ENCODE measurements at places on chromosomes 4 and X.

DNA sequence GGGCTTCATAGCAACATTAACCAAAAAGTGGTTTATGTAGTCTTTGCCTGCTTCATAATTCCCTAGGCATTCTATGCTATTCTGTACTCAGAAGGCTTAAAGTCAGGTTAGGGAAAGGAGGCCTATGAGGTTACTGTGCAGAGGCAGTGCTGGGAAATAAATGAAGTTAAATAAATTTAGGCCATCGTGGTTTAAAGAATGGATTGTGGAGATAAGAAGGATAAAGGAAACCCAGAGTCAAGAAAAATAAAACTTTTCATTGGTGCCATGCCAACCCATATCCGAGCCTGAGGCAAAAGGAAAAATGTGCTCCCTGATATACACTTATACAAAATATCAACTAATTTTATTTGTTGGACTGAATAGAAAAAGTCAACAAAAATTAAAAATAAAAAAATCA, 70.2 kb downstream of the AR start:
- no peak for DNase-seq

DNA sequence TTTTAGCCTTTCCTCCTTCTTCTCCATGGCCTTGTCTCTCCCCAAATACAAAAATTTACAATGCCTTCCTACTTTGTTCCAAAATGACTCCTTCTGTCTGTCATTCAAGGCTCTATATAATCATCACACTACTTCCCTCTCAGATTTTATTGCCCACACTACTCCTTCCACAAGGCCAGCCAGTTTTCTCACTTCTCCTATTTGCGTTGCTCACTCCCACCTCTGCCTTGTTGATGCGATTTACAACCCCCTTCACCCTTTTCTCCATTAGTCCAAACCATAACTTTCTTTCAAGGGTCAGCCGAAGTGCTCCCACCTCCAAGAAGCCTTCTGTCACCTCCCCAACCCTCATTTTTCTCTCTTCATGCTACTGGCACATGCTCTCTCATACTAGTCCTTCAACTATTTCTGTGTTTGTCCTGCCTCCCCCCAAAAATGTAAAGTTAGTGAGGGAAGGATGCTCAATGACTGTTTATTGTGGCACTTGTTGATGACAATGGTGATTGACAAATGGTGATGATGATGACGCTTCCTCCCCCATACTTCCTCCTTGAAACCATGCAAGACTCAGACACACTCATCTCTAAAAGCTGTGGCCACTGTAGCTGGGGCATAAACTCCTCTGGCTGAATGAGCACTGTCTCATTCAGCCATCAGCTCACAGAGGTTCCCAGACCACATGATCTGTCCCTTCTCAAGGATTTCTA, 2.7 kb upstream of the XKRX start:
- DNase-seq = no peak

GRCh38 chr4:20711335-20711734, 11.1 kb downstream of the PACRGL start:
- DNase-seq = no peak

- DNase-seq = no peak
Observed at GRCh38 chr4:129337228-129337620, 241.3 kb downstream of the C4orf33 start.

GRCh38 chrX:31333165-31333831, 261.5 kb upstream of the FTHL17 start:
- DNase-seq = no peak

DNA sequence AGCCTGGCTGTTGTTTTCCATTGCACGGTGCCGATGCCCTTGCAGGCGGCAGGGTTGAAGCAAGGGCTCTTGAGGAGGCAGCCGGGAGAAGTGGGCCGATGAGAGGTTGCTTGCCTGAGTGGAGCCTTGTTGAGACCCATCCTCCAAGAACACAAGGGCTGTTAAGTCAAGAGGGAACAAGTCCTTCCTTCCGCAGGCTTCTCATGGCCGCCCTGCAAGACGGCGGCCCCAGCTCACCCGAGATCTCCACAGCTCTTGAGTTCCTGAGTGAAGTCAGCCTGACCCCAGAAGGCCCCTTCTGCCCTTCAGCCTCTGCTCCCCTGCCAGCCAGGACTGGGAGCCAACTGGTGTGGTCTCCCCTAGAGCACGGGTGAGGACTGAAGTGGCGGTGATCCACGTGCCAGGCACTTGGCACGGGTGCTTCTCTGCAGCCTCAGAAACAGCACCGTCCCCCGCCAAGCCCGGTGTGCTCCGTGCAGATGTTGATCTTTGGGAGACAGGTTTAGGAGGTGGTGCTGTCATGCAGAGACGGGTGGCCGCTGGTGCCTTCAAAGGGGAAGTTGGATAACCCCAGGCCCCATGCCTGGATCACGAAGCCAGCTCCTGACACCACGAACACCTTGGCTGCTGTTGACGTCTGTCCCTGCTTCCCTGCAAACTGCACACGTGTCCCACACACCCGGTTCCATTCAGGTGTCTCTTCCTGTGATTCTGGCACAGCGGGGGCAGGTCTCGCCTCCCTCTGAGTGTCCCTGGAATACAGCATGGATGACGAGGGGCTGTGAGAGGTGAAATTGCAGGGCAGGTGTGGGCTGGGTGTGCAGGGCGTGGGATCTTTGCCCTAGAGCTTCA, 164.4 kb upstream of the PSAPL1 start:
- no peak for DNase-seq

DNA sequence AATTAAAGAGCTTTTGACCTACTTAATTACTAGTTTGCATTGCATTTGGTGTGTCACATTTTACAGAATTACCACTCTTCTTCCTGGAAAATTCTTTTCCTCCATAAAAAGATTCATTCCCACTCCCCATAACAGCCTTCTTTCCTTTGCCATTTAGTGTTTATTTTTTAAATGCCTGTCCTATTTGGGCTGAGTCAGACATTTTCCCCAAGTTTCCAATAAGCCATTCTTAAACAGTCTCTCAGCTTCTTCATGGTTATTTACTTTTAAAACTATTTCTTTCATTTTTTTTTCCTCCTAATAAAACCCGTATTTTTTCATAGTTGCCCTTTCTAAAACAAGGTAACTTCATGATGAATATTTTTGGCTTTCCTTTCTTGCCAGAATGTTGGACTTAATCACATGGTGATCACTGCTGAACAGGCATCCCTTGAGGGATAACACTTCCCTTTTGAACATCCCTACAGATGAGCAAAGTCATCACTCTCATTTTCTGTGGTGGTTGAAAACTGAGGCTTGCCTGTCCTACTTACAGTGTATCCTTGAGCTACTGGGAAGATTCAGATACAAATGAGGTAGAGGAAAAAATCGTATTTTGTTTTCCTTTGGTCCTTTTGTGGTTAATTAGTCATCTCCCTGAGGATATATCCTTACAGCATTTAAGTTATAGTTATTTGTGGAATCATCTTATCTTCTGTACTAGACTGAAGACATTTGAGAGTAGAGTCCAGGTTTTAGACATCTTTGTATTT, 520.5 kb upstream of the NR3C2 start:
- no peak for DNase-seq

GRCh38 chr4:108385076-108385475, 216.3 kb upstream of the LEF1 start:
- no peak for DNase-seq

GRCh38 chr4:186216465-186217024, 10.8 kb upstream of the KLKB1 start:
- DNase-seq = no peak

- DNase-seq = no peak
Observed at GRCh38 chr4:97911236-97911906, 231.9 kb downstream of the STPG2 start.

DNA sequence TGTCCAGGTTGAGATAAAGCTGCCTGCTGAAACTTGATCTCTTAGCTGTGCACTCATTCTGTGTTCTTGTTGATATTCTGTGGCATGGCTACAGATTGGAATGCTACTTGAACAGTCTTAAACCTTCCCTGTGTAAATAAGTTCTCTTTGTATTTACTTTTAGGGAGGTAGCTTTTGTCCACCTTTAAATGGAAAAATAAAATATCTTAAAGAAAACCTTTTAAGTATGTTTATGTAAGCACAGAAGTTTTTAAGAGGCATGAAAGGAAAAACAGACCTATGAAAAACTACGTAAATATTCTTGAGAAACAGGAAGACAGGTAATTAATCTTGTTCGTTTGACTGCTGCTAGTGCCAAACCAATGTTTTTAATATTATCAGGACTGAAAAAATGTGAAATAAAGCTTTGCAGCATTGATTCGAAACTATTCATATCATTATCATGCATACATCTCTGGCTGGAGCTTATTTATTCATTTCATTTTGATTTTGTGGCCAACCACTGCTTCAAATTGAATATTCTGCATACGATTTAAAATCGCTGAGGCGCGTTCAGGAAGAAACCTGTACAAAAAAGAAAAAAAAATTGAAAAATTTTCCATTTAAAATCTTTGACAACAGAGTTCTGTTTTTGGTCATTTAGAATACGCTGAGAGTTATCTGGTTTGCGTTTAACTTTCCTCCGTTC, 17.8 kb downstream of the HSD17B13 start:
- no peak for DNase-seq

DNA sequence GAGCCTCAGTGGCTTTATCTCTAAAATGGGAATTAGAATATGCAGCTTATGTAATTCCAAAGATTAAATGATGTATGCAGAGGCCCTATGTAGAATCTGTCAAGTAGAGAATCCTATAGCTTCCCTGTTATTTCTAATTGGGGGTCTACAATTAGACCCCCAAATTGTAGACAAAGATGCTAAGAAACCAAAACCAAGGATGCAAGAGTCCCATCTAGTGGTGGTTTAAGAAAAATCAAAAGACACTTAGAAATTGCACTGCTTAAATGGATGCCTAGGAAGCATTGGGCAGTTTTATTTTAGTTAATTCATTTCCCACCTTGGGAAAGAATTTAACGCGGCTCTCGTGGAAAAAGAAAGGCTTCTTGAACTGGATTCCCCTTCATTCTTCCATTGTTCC, 115.2 kb downstream of the GABRA2 start:
- no peak for DNase-seq

DNA sequence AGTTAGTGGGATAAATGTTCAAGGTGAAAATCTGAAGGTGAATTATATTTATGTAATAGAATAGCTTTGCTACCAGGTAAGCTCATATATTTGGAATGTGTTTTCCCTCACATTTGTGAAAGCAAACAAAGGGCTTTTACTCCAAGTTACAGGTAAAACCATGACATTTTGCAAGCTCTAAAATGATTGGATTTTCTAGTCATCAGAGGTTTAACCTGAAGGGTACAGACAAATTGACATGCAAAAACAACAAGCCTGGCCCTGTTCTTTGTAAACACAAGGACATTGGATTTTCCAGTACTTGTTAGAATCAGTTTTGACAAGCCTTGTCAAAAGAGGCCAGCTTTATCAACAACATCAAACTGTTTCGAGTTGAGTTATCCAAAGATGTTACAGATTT, 51.7 kb downstream of the ZFX start:
- DNase-seq = no peak

DNA sequence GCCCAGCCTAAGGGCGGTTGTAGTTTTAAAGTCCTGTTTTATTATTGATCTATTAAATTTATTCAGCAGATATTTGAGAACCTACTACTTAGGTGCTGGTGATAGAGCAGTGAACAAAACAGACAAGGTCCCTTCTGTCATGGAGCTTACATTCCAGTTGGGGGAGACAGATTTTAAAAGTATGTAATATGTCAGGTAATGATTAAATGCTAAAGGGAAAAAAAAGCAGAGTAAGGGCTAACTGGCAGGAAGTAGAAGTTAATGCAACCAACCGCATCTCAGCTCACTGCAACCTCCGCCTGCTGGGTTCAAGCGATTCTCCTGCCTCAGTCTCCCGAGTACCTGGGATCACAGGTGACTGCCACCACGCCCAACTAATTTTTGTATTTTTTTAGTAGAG, 7.8 kb upstream of the MCUB start:
- no peak for DNase-seq

GRCh38 chrX:12802741-12803140, 11.5 kb downstream of the PRPS2 start:
- DNase-seq = no peak

- no peak for DNase-seq
Observed at GRCh38 chrX:150087612-150088011, 149.3 kb upstream of the EOLA2 start.

DNA sequence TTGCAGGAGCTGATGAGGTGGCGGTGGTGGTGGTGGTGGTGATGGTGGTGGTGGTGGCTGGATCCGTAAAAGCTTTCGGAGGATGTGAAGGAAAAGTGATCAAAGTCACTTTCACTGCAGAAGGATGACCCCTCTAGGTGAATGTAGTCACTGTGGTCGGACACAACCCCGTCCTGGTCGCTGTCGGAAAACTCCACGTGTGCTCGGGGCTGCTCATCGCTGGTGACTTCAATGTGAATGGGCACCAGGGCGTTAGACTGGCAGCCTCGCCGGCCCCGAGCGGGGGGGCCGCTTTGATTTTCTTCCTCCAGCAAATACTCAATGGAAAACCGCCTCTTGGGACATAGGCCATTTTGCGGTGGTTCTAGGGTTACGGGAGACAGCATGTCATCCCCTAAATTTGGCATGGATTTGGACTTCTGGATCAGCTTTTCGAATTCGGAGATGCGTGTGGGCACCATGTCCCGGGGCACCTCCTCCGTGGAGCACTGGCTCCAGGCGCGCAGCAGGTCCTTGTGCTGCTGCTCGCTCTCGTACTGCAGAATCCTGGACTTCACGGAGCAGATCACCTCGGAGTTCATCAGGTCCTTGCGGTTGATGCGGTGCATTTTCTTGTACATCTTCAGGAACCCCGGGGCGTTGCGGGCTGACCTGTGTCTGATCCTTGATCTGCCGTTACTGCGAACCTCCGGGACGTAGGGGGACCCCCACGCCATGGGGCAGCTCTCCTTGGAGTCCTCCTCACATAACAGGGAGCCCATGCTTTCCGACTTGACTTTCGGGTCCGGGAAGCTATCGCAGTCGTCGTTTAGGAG, 88.3 kb upstream of the PDLIM3 start:
- DNase-seq = no peak
